ENCODE measurements at places on chromosomes 11 and 22.
A peak's percentile ranks its signal among the peaks of the same experiment; 100 is the strongest.

- DNase-seq, result no peak
Observed at GRCh38 chr11:81237139-81237538, 1496.5 kb downstream of the FAM181B start.

DNA sequence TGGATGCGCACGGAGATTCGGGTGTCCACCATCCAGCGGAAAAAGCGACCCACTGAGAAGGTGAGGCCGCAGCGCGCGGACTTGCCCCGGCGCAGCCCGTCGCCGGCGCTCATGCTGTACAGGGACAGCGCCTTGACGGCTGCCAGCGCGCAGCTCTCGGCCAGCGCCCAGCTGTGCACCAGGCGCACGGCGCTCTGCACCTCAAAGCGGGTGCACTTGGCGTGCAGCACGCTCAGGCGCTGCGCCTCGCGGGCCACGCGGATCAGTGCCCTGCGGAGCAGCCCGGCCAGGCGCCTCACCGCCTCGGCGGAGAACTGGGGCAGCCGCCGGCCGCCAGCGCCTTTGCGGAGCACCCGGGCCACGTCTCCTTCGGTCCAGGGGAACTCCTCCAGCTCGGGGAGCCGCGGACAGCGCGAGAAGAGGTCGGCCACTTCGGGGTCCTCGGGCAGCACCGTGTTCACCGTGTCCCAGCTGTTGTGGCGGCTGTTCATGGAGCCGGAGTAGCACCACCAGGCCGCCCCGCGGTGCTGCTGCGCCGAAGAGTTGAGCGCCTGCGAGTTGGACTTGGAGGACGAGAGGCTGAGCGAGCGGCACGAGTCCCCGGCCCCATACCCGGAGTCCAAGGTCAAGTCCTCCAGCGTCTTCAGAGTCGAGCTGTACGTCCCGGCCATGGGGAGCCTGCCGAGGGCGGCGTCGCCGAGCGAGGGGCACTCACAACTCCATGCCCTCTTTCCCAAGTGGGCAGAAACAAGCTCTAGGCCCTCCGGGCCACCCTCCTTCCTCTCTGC lies 703 bp downstream of the ABTB2 start:
- peak; percentile 53 for DNase-seq

- DNase-seq, result no peak
Observed at GRCh38 chr11:123696183-123696582, 41.8 kb upstream of the SCN3B start.

DNA sequence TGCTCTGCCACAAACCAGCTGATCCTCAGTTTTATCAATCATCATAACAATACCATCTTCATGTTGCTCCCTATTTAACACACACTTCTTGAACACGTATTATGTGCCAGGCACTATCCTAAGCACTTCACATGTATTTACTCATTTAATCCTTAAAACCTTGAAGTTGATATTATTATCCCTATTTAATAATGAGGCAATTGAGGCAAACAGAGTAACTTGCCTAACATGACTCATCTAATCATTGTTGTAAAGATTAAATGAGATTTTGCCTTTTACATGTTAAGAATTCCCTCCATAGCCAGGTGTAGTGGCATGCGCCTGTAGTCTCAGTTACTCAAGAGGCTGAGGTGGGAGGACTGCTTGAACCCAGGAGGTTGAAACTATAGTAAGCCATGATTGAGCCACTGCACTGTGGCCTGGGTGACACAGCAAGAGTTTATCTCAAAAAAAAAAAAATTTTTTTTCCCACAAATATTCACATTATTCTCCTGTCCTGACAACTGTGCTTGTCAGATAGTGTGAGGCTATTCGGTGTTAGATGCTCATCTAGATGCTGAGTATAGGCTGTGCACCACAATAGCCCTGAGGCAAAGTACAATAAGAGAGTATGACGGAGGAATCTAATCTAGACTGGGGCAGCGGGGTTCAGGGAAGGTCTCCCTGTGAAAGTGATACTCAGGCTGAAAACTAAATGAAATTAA lies 13.4 kb downstream of the CKAP5 start:
- no peak for DNase-seq

- no peak for DNase-seq
Observed at GRCh38 chr11:95584180-95584579, 205.4 kb downstream of the FAM76B start.

GRCh38 chr11:5671831-5672230 lies 13.0 kb downstream of the TRIM5 start:
- DNase-seq, result no peak

DNA sequence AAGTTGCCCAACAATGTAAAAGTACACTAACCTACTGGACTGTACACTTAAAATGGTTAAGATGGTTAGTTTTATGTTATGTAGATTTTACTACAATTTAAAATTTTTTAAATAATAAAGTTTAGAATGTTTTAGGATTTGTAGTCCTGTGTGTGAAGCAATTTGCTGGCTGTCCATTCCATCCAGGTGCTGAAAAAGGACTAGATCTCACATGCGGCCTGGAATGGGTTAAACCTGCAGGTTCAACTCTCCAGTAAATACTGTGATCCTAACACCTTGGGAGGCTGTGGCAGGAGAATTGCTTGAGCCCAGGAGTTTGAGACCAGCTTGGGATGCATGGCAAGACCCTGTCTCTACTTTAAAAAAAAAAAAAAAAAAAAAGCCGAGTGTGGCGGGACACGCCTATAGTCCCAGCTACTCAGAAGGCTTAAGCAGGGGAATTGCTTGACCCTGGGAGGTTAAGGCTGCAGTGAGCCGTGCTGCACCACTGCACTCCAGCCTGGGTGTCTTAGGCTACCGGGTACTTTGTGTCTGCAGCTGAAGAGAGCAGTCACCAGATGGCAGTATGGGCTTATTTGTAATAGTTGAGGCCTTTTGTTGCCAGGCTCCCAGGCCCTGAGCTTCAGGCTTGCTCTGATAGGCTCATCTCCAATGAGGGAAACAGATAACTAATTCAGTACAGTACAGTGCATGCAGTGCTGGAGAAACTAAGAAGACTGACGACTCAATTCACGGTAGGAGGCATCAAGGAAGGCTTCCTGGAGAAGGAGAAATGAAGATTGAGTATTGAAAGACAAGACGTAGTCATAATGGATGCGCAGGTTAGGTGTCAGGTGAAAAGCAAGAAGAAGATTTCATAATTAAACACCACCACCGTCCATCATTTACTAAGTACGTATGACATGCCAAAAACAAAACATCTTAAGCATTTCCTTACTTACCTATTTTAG lies 64.7 kb upstream of the ASPHD2 start:
- peak; percentile 92 for DNase-seq

DNA sequence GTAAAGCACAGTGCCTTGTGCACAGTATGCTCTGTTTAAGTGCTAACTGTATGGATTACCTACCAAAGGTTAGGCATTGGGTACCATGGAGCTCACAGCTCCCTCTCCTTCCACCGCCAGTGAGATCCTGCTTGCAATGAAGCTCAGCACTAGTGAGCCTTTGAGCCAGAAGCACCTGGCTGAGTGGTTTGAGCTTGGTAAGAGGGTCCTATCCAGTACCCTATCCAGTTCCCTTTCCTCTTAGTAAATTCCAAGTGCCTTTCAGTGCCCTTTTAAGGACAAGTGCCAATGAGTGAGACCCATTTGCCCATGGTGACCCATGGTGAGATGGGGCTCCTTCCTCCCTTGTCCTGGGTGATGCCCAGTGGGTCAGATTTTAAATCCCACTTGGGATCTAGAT lies 43.1 kb upstream of the NAV2 start:
- DNase-seq, result no peak

DNA sequence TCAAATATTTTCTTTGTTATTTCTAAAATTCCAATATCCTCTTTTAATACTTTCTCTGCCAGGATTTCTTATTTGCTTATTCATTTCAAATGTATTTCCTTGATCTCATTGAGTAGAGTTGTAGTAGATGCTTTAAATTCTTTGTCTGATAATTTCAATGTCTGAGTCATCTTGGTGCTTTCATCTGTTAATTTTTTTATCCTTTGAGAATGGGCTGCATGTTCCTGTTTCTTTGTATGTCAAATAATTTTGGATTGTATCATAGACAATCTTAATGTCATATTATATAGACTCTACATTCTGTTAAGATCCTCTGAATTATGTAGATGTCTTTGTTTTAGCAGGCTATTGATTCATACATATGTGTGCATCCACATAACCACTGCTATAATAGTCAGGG lies 57.5 kb downstream of the MYEOV start:
- no peak for DNase-seq

DNA sequence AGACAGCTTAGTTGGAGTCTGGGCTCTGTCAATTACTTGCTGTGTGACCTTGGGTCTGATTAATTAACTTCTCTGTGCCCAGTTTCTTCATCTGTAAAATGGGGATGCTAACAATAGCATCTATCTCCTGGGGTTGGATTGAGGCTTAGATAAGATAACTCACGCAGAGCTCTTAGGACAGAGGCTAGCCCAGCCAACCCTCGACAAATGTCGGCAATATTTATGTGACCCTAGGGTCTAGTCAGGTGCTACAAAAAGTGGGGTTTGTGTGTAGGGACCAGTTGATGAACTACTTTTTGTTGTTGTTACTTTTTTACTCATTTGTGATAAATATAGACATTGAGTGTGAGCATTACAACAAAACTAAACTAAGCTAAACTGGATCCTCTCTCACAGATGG lies 22.4 kb downstream of the SYT13 start:
- no peak for DNase-seq

GRCh38 chr11:87355596-87355995 lies 317.9 kb downstream of the TMEM135 start:
- DNase-seq, result no peak

DNA sequence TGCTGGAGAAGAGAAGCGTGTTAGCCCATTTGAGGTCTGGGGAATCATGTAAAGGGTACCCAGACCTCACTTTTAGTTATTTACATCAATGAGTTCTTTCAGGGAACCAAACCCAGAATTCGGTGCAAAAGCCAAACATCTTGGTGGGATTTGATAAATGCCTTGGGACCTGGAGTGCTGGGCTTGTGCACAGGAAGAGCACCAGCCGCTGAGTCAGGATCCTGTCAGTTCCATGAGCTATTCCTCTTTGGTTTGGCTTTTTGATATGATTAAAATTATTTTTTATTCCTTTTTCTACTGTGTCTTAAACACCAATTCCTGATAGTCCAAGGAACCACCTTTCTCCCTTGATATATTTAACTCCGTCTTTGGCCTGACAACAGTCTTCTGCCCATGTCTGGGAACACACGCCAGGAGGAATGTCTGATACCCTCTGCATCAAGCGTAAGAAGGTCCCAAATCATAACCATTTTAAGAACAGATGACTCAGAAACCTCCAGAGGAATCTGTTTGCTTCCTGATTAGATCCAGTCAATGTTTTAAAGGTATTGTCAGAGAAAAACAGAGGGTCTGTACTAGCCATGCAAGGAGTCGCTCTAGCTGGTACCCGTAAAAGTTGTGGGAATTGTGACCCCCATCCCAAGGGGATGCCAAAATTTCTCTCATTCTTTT lies 65.2 kb downstream of the ALX4 start:
- no peak for DNase-seq

GRCh38 chr11:22193348-22194051 lies 615 bp downstream of the ANO5 start:
- no peak for DNase-seq

DNA sequence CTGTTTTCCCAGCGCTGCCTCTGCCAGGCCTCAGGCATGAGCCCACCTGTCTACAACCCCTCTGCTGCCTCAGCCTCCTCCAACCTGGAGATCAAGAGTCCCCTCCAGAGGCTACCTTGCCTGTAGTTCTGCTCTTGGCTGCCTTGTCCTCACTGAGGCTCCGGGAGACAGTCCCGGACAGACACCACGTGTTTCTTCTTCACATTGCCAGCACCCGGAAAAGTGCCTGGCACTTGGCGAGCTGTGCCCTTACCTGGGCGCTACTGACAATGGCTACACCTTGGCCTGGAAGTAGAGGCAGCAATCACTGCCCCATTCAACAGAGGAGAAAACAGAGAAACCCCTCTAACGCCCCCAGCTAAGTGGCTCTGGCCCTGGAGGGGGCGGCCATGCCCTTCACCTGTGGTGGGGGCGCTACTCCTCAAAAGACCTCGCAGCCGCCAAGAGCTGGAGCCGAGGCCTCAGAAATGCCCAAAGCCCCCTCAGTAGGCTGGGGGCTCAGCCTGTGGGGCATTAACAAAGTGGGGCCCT lies 3.0 kb upstream of the NAP1L4 start:
- no peak for DNase-seq

DNA sequence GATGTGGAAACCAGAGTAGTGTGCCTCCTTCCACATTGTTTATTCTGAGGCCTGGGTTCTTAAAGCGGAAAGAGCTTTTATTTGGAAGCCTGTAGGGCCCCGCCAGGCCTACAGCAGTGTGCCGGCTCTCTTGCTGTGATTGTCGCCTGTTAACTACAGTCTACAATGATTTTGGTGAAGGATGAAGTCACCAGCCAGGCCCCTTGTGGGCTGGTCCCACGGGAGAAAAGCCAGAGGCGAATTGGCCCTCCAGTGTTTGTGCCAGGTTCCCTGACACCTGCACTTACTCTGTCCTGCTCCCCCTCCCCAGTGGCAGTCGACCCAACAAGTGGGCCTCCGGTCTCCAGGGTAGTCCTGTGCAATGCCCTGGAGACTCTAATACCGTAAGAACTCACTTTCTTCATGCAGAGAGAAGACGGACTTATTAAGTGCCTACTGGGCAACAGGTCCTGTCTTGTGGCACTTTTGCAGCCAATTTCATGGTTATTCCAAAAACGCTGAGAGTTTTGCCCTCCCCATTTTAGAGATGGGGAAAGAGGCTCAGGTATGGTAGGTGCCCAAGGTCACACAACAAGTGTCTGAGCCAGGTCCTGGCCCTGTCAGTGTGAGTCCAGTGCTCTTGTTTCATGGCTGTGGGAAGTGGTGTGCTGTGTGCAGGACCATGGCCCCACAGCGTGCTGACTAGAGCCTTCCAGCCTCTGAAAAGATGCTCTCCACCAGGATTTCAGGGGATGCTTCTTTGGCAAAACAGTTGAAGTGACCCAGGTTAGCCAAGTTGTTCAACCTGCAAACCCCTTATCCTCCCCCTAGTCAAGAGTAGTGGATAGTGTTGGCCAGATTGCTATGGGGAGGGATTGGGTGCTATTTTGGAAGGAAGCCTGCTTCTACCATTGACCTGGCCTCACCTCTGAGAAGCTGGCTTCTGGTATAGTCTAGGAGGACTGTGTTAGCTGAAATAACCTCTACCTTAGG lies 1.4 kb downstream of the MICAL2 start:
- DNase-seq, result no peak

- no peak for DNase-seq
Observed at GRCh38 chr22:23274146-23274526, 93.8 kb downstream of the BCR start.

DNA sequence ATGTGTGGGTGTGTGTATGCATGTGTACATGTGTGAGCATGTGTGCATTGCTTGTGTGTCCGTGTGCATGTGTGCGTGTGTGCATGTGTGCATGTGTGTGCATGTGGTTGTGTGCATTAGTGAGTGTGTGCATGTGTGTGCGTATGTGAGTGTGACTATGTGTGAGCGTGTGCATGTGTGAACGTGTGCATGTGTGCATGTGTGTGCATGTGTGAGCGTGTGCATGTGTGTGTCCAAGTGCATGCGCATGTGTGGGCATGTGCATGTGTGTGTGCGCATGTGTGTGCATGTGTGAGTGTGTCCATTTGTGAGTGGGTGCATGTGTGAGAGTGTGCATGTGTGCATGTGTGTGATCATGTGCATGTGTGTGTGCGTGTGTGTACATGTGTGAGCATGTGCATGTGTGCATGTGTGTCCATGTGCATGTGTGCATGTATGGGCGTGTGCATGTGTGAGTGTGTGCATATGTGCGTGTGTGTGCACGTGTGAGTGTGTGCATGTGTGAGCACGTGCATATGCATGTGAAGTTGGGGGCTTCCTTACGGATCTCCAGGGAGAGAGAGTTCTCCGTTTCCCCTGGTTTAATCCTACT lies 95.8 kb downstream of the ST3GAL4 start:
- no peak for DNase-seq

GRCh38 chr11:122981388-122982264 lies at the start of gene BSX:
Gene BSX, minus strand, starts transcription at chr11:122981834. Its CDS starts 163 bp downstream, at chr11:122981671.
- peak; percentile 64 for DNase-seq

- DNase-seq, result no peak
Observed at GRCh38 chr11:75797116-75797515, 17.9 kb upstream of the UVRAG start.

All from Caki2 (cell line).